ENCODE measurements at places on chromosomes 11 and 22.

DNA sequence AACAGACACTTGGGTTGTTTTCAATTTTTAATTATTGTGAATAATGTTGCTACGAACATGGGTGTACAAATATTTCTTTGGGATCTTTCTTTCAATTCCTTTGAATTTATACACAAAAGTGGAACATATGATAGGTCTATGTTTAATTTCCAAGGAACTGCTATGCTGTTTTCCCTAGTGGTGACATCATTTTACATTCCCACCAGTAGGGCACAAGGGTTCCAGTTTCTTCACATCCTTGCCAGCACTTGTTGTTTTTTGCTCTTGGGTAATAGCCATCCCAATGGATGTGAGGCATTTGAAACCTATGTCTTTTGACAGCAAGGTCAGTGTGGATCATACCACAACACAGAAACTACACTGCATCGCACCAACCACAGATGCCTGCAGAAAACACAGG is 41.8 kb upstream of the SCN3B start:
- DNase-seq: peak; percentile 21

DNA sequence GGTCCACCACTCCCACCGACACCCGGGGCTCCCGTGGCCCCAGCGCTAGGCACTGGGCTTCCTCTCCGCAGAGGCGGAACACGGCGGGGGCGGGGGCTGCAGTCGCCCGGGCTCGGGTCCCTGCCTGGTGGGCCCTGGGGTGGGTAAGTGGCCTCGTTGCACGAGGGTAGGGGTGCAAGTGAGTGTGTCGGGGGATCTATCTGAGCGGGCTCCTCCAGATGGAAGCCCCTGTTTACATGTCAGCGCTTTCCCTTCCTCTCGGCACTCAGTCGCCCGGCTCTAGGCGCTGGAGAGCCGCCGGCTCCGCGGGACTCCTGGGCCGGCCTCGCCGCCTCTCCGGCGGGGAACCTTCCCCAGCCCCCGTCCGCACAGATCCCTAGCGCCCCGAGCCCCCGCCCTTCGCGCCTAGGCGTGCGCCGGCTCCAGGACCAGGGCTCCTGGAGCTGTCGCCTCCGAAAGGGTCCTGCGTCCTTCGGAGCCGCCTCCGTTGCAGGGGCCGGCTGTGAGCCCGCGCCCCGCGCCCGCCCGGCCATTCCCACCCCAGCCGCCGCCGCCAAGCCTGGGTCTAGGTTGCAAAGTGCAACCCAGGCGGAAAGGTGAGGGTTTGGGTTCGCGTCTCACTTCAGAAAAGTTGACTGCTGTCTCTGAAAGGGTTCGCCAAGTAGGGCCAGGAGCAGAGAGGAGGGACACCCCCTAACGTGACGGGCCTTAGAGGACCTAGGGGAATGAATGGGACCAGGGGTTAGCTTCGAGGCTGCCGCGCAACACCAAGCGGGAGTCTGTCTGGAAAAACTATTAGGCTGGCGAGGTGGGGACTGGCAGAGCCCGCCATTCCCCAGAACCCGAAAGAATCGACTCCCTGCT is 978 bp downstream of the FLI1 start:
- DNase-seq: no peak

DNA sequence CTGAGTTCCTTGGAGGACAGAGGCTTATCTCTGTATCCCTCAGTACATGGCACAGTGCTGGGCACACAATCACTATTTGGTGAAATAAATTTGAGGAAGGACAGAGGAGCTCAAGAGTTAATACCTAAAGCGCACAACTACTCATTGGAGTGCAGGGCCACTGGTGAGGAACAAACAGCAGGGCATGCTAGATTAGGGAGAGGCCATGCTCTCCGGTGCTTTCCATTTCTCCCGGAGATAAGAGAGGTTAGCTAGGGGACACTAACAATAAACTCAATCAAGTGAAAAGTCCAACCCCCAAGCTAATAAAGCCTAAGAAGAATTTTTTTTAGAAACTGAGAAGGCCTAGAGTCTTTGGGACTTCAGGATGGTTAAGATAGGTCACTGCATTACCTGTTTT is 29.1 kb downstream of the NFRKB start:
- no peak for DNase-seq

GRCh38 chr11:69828971-69829344 is 9.7 kb upstream of the FGF3 start:
- DNase-seq: no peak

GRCh38 chr11:42768576-42768975 is 543.2 kb upstream of the API5 start:
- no peak for DNase-seq

- DNase-seq: no peak
Measured at GRCh38 chr11:71112454-71112853, 139.9 kb downstream of the SHANK2 start.

DNA sequence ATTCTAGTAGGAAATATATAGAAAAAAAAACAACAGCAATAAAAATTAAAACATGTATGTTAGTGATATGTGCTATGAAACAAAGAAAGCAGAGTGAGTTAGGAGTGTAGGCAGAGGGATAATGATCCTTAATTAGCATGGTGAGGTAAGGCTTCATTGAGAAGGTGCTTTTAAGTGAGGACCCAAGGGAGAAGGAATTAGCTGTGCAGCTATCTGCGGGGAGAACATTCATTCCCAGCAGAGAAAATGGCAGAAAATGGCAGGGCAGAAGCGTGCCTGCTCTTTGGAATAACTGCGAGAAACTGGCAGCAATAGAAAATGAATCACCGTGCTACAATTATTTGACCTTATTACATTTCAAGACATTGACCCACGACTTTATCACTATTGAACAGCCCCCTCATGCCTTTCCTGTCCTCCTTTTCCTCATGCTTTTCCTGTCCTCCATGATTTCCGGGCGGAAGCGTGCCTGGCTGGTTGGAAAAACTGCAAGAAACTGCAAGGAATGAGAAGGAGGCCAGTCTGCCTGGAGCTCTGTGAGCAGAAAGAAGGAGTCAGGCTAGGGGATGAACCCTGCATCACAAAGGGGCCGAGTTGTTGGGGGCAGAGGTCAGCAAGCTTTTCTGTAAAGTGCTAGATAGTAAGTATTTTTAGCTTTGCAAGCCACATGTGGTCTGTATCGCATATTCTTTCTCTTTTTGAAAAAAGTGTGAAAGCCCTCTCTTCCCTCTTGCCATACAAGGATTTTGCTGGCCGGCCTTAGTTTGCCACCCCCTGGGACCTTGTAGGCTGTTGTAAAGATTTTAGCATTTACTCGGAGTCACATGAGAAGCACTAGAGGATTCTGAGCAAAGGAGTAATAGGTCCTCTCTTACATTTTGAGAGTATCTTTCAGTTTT is 37.1 kb upstream of the SWAP70 start:
- DNase-seq: no peak

DNA sequence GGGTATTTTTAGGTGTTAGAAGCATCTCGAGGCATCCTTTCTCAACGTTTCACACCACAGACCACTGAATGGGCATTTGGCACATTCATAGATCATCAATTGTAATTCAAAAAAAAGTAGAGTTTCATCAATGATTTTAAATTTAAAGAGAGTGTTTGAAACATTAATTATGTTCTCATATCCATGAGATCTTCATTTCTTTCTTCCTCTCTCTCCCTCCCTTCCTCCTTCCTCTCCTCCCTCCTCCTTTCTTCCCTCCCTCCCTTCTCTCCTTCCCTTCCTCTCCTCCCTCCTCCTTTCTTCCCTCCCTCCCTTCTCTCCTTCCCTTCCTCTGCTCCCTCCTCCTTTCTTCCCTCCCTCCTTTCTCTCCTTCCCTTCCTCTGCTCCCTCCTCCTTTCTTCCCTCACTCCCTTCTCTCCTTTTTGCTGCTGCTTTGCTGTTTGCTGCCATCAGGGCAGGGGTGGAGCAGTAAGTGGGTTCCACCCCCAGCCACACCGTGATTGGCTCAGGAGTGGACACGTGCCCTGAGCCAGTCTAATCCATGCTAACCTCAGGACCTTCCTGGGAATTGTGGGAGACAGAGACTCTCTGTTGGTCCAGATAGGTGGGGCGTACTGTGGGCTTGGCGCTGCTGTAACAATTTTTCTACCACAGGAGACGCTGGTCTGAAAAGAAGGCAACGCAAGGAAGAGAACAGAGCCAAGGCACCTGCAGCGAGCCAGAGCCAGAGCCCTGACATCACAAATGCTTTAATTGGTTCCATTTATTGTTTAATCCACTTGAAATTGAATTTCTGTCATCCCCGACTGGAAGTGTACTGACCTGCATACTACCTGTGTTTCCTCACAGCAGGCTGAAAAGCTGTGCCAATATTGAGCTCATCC is 33.7 kb upstream of the APOBEC3A start:
- DNase-seq: peak; percentile 77

Data from T47D (cell line).